ENCODE measurements at places on chromosomes 13 and 19. TPM values are rescaled to one million over a fixed set of nuclear protein-coding genes. Genes with fewer than 3 reads are reported as not detected.

ZNF492 gene
- total RNA-seq = 0.59 TPM

CGB2 gene
- total RNA-seq = not detected

ZNF850 gene
- 4.7 TPM for total RNA-seq

YJEFN3 gene
- total RNA-seq = 1.9 TPM

SLITRK5 gene
- 1.9 TPM for total RNA-seq

RB1 gene
- 41.7 TPM for total RNA-seq

SPIB gene
- not detected for total RNA-seq

KISS1R gene
- not detected for total RNA-seq

FUT6 gene
- total RNA-seq = not detected

Measured in thyroid gland (tissue), 4 donors.